Tibial nerve (tissue), 4 donors: ENCODE measurements at places on chromosomes 7 and 10. TPM values are rescaled to one million over a fixed set of nuclear protein-coding genes. Genes with fewer than 3 reads are reported as not detected.

GRCh38 chr7:5517057-5517456 is 93.4 kb upstream of the TNRC18 start:
- H3K27me3 ChIP-seq: no peaks in the 10 kb centered on the region
- H3K27ac ChIP-seq: no peak overlapping the region
- DNase-seq: no peak
- H3K4me1 ChIP-seq: peaks cover 21% of the 10 kb centered on the region
- H3K4me3 ChIP-seq: no peak overlapping the region

DNA sequence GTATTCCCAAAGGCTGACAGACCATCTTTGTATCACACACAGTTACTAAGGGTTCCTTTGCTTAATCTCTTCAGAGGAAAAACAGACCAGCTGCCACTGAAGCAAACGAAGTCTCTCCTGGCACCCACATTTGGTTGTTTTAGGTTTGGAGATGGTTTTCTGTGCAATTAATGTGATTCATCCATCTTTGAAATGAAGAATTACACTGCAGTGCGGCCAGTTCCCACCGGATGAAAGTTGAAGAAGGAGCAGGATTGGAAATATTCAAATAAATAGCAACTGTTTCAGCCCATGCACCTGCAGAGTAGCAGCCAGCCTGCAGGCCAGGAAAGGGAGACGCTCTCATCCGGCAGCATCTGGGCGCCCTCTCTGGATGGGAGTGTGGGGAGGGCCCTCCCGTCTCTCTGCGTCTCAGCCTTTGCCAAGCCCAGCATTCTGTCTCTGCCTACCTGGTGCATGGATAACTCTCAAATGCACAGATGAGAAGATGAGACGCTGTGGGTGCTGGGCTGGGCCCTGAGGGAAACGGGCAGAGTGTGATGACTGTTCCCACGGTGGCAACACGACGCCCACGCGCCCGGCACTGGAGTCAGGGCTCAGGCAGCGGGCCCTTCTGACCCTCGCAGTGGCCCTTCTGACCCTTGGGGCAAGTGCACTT is 214.0 kb downstream of the PTPRN2 start:
- DNase-seq: no peak
- H3K4me1 ChIP-seq: no peaks in the 10 kb centered on the region
- no peak overlapping the region for H3K27ac ChIP-seq
- H3K27me3 ChIP-seq: no peaks in the 10 kb centered on the region

Gene LIPK
- not detected for total RNA-seq

GRCh38 chr7:1706381-1706720 is 36.3 kb downstream of the ELFN1 start:
- H3K4me3 ChIP-seq: no peak overlapping the region
- H3K27ac ChIP-seq: no peak overlapping the region
- H3K36me3 ChIP-seq: no peaks in the 10 kb centered on the region

DNA sequence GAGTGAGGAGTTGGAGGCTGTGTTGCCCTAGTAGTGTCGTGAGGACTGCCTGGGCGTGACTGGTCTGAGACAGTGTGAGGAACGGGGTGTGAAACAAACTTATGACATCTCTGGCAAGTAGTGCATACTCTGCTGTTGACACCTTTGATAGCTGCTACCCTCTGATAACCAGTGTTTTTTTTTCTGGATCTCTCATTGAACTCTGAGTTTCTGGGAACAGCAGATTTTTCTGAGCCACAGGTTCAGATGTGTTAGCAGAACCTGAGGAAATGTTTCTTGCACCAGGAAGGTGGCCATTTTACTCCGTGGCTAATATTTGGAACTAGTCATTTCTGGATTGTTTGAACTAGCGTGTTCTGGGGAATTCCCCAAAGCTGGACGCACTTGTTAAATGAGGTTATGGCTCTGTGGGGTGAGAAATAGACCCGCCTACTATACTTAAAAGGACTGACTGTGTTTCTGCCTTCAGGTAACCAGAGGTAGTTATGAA is 52.9 kb downstream of the AUTS2 start:
- no peak overlapping the region for H3K27ac ChIP-seq
- H3K27me3 ChIP-seq: no peaks in the 10 kb centered on the region
- DNase-seq: no peak
- no peak overlapping the region for H3K4me3 ChIP-seq
- no peaks in the 10 kb centered on the region for H3K36me3 ChIP-seq
